ENCODE measurements at places on chromosomes 3 and 15.

DNA sequence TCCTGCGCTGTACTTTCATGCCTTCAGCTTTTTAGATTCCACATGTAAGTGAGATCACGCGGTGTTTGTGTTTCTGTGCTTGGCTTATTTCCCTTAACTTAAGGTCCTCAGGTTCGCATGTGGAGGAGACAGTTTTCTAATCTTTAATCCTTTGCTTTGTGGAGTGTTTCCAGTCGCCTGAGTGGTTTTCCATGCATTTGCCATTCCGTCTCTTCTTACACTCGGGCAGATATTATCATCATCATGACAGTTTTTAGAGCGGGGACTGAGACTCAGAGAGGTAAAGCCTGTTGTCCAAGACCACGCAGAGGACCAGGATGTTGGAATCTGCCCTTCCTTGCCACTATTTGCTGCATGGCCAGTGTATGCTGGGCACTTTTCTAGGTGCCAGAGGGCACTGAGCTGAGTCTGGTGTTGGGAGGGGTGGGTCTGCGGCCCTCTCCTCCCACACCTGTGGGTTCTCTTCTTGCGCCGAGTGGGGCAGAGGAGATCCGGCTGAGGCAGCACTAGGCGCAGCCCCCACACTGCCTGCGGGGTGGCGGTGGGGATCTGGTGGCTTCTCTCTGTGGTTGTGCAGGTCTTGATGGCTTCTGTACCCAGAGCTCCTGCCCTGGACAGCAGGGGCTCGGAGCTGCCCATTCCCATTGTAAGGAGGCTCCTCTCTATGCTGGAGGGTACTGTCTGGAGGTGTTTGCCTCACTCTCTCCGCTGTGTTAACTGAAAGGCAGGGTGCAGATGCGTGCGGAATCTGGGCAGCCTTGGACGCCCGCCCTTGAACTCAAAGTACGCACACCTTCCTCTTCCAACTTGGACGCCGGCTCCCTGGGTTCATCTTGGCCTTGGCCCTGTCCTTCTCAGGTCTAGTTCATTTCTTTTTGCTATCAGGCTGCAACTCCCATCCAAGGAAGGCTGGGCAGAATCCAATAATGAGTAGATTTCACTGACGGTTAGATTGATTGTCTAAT lies 156.0 kb upstream of the RGMA start:
- no peak for DNase-seq
- H3K36me3 ChIP-seq = no peaks in the 10 kb centered on the region
- no peaks in the 10 kb centered on the region for H3K4me1 ChIP-seq
- no peak overlapping the region for H3K4me3 ChIP-seq
- no peaks in the 10 kb centered on the region for H3K27me3 ChIP-seq

DNA sequence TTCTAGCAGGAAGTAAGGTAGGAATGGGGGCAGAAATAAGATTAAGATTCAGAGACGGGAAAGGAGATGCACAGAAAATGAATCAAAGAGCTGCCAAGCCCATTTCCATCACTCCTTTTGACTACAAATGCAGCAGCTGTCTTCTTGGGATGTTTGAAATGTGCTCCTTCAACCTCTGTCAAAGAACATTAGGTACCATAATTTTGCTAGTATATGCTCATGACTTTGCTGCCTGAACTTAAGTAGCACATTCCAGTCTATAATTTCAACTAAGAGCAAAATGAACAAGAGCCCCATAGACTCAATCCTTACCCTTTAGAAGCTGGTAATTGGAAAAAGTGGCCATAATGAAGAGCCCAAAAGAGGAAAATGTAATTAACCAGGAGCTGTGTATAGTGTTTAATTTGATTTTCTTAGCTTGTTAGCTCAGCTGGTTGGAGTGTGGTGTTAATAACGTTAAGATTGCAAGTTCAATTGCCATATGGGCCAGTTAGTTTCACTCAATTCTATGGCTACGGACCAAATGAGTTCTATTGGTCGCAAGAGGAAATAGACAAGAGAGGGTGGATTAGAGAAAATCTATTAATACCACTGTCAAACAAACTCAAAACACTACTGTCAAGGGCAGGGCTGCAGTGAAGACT lies 349.9 kb downstream of the ZBBX start:
- no peak overlapping the region for H3K27ac ChIP-seq
- no peak for DNase-seq
- no peaks in the 10 kb centered on the region for H3K4me1 ChIP-seq
- no peak overlapping the region for H3K4me3 ChIP-seq
- no peaks in the 10 kb centered on the region for H3K27me3 ChIP-seq

DNA sequence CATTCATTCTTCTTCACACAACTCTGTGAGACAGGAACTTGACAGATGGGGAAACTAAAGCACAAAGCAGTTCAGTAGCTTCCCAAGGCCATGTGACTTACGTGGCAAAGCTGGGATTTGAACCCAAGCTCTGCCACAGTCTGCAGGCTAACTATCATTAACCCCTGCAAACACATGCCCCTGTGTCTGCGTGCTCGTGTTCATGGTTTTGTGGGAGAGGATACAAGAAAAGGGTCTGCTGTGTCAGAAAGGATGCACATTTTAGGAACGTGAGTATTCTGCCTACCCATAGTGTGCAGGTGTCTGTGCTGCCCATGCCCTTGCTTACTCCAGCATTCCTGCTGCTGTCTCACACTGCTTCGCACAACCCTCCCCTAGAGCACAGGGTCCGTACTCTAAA lies 137.0 kb downstream of the CHDH start:
- peaks cover 46% of the 10 kb centered on the region for H3K4me1 ChIP-seq
- H3K27me3 ChIP-seq = no peaks in the 10 kb centered on the region
- no peak for DNase-seq
- H3K27ac ChIP-seq = no peak overlapping the region
- H3K4me3 ChIP-seq = no peak overlapping the region
- H3K36me3 ChIP-seq = no peaks in the 10 kb centered on the region

GRCh38 chr3:136195258-136196063 lies 674 bp downstream of the MSL2 start:
- no peaks in the 10 kb centered on the region for H3K27me3 ChIP-seq
- H3K36me3 ChIP-seq = peaks cover 9% of the 10 kb centered on the region
- H3K4me1 ChIP-seq = peaks cover 8% of the 10 kb centered on the region
- H3K4me3 ChIP-seq = peak overlapping the region; percentile 82

DNA sequence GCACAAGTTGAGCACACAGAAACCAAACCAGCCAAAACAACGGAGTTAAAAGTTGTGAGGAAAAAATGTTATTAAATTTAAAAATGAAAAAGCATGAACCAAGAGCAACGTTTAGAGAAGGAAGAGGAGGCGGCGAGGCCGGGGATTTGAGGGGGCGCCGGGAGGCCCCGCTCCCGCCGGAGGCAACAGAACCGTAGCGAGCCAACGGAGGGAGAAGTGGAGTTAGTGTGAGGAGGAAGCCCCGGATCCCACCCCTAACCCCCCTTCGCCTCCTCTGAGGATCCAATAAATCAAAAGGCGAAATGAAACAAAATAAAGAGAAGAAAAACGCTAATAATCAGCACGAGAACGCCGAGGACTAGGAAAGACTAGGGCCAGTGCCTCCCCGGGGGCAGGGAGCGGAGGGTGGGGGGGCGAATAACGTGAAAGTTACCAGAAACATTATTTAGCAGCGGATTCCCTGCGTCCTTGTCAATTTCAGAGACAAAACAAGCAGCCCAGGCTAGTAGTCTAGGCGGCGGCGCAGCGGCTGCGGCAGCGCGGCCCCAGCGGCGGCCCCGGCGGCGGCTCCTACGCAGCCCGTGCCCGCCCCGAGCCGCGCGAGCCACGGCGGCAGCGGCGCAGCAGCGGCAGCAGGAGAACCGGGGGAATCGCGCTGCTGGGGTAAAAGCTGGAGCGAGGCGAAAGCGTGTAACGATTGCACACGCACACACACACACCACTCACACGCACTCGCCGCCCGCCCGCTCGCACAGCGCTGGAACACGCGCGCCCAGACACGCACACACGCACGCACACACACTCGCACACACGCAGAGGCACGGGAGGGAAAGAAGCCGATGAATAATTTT lies 1.7 kb downstream of the MEIS2 start:
- peak overlapping the region; percentile 93 for H3K27ac ChIP-seq
- no peaks in the 10 kb centered on the region for H3K27me3 ChIP-seq
- no peaks in the 10 kb centered on the region for H3K4me1 ChIP-seq
- peak overlapping the region; percentile 92 for H3K4me3 ChIP-seq
- DNase-seq = peak; percentile 53

DNA sequence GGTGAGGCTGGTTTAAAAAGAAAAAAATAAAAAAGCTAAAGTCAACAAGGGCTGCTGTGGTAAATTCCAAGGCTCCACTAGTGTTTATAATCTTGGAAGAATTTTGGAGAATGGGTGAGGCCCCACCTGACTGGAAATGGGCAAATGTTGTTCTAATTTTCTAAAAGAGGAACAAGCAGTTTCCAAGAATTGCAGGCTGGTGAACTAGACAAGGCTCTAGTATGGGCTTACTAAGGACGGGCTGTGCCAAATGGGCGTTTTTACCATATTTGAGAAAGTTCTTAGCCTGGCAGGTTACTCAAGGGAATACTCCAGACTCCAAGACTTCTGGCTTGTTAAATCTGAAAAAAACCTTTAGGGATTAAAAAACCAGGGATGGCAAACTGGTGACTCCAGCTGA lies 67.0 kb upstream of the ABHD2 start:
- no peaks in the 10 kb centered on the region for H3K36me3 ChIP-seq
- no peak overlapping the region for H3K27ac ChIP-seq
- H3K27me3 ChIP-seq = no peaks in the 10 kb centered on the region
- H3K4me1 ChIP-seq = peaks cover 11% of the 10 kb centered on the region

DNA sequence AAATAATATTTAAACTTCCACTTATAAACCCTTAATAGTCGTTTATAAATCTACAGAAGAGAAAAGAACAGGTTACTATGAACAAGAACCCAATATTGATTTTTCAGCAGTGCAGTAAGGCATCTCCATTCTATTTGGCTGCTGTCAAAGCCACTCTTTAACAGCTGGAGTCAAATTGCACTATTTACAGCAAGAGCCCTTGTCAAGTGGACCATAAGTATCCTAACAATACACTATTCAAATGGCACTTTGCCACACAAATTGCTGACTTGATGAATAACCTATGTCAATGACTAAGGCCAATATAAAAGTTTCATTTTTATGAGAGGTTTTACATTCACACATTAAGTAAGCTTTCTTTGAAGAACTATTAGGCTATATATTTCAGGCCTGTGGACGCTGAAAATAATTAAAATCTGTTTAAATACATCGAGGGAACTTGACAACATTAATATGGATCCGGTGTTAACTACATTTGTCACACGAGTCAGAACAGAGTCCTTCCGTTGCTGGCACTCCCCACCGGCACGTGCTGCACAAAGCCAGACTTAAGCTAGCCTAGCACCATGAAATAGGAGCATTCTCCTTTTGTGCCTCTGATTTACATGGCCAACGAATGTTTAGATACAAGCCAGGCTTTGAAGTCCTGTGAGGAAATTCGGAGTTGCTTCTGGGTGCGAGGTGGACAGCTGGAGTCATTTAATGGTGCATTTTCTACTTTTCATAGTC lies 100.5 kb downstream of the WDR72 start:
- H3K36me3 ChIP-seq = no peaks in the 10 kb centered on the region
- H3K27me3 ChIP-seq = no peaks in the 10 kb centered on the region
- H3K27ac ChIP-seq = no peak overlapping the region
- H3K4me1 ChIP-seq = no peaks in the 10 kb centered on the region
- no peak for DNase-seq

GRCh38 chr3:195372220-195372619 lies 70.6 kb downstream of the ACAP2 start:
- H3K27me3 ChIP-seq = no peaks in the 10 kb centered on the region
- no peak overlapping the region for H3K4me3 ChIP-seq
- H3K27ac ChIP-seq = no peak overlapping the region
- no peaks in the 10 kb centered on the region for H3K36me3 ChIP-seq

DNA sequence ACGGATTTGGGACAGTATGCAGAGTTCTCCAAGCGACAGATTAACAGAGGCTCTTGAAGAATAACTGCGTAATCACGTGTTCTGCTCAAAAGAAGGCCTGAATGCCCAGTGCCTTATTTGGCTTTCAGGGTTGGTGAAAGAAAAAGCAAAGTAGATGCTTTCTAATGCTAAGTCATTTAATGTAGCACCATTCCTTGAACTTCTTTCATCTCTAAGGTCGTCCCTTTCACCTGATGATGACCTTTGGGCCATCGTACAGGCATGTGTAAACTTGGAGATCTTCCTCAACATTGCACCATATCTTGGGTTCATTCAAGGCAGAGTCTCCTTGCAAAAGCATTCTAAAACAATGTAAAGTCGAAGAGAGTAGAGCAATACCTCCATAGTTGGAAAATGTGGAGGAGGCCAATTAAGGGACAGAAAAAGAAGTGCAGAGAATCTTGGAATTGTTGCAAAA lies 48.9 kb downstream of the TMEM44 start:
- H3K4me1 ChIP-seq = peaks cover 6% of the 10 kb centered on the region
- no peaks in the 10 kb centered on the region for H3K27me3 ChIP-seq
- H3K4me3 ChIP-seq = peak overlapping the region; percentile 78
- H3K36me3 ChIP-seq = peaks cover 13% of the 10 kb centered on the region
- H3K27ac ChIP-seq = peak overlapping the region; percentile 91

DNA sequence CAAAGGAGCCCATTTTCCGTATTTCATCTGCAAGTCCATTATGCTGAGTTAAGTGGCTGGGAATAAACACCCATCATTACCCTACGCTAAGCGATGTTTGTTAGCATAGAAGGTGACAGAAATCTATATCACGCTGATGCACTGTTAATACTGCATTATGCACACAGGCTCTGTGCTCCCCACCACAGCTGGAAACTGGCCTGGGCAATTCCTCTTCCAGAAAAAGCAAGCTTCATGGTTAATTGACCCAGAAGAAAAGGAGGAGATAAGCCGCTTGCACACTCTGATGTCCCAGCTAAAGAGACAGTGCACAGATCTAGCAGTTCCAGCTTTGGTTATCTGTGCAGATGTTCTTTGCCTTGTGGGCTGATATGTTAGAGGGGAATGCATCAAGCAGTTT lies 232.6 kb downstream of the NTRK3 start:
- H3K4me1 ChIP-seq = no peaks in the 10 kb centered on the region
- H3K4me3 ChIP-seq = no peak overlapping the region
- no peak for DNase-seq
- no peaks in the 10 kb centered on the region for H3K36me3 ChIP-seq
- no peaks in the 10 kb centered on the region for H3K27me3 ChIP-seq

DNA sequence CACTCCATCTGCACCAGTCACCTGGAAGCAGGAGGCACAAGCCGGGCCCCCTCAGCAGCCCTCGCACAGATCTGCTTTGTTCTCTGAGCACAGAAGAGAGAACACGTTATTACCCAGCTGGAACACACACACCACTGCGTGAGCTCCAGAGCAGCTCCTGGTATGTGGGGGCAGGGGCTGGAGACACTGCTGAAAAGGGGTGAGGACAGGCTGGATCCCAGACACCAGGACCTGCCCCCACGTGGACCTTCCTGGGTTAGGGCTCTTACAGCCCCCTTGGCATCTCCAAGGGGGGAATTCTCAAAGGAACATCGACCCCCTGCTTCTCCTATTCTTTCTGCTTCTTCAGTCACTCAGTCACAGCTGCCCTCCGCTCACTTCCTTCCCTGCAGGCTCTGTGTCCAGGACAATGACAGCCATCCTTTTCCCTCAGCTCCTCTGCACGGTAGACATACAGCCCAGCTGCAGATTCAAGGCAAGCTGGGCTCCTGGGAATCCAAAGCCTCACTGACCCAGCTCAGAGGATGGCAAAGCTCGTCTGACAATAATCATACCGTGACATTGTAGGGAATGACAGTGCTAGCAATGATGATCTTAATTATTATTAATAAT lies 33.7 kb downstream of the PRR20G start:
- DNase-seq = no peak
- no peak overlapping the region for H3K27ac ChIP-seq
- no peaks in the 10 kb centered on the region for H3K27me3 ChIP-seq
- no peaks in the 10 kb centered on the region for H3K4me1 ChIP-seq

GRCh38 chr15:72237029-72237852 lies 6.3 kb upstream of the PKM start:
- H3K36me3 ChIP-seq = peaks cover 22% of the 10 kb centered on the region
- peak overlapping the region; percentile 40 for H3K4me3 ChIP-seq
- no peaks in the 10 kb centered on the region for H3K27me3 ChIP-seq
- DNase-seq = peak; percentile 15
- H3K27ac ChIP-seq = peak overlapping the region; percentile 99
